Stimulated activated CD4-positive, alpha-beta T cell treated with anti-CD3 and anti-CD28 coated beads, Interleukin-2, amount 100 ng/mL, for 24 hours (primary cell): ENCODE measurements at places on chromosomes 13 and 19.

DNA sequence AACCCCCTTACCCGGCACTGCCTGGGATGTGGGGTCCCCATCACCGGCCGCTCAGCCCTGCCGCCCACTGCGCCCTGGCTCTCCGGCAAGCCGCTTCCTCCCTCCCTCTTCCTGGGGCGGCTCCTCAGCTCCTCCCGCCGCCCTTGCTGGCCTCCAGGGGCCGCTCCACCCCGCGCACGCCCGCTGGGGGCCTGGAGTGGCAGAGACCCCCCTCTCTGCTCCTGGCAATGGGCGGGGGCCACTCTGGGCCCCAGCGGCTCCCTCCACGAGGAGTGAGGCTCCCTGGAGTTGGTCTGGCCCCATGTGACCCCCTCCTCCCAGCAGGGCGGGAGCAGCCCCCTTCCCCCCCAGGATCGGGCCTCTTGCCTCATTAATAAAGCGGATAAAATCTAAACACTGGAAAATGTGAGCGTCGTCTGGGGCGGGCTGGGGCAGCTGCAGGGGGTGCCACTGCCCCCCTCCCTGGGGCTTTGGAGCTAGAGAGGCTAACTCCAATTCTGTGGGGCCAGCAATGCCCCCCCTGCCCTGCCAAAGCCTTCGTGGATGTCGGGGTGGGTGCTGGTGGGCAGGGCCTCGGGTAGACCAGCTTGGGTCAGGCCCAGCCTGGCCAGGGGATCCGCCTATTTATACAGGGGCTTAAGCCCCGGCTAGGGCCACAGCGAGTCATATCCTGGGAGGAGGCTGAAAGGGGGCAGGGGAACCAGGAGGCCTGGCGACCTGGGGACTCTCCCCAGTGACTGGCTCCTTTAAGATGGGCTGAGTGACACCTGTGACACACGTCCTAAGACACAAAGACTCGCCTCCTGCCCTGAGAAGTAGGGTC, at the start of gene PTGER1:
PTGER1 (minus strand) TSS at position 104 of the 823 bp plus-strand sequence. CDS start 1,034 bp downstream, outside the sequence.
- peak; percentile 40 for DNase-seq

- DNase-seq = no peak
Observed at GRCh38 chr13:65530688-65531087, 1699.4 kb downstream of the PCDH9 start.

- DNase-seq = no peak
Observed at GRCh38 chr19:1486720-1487575, 3.2 kb downstream of the PCSK4 start.

- no peak for DNase-seq
Observed at GRCh38 chr13:44425041-44425814, 51.6 kb downstream of the SERP2 start.

- DNase-seq = peak; percentile 74
Observed at GRCh38 chr13:110340812-110341444, 33.8 kb downstream of the COL4A2 start.

GRCh38 chr19:1295169-1296012, 9.7 kb downstream of the EFNA2 start:
- DNase-seq = peak; percentile 57

DNA sequence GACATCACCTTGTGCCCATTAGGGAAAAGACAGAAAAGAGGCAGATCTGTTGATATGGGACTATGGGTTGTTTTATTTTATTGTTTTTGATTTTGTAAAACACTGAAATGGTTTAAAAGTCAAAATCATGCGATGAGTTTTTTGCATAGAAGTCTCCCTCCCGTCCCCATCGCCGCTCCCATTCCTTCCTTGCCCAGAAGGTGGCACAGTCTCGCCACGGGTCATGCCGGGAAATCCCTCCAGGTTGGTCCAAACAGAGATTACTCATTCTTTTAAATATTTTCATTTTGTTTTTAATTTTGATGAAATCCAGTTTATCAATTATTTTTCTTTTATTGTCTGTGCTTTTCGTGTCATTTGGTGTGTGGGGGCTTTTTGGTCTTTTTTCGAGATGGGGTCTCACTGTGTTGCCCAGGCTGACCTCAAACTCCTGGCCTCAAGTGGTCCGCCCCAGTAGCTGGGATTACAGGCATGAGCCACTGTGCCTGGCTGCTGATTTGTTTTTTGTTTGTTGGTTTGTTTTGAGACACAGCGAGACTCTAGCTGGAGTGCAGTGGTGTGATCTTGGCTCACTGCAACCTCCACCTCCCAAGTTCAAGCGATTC, 9.2 kb downstream of the PGPEP1 start:
- DNase-seq = peak; percentile 30

DNA sequence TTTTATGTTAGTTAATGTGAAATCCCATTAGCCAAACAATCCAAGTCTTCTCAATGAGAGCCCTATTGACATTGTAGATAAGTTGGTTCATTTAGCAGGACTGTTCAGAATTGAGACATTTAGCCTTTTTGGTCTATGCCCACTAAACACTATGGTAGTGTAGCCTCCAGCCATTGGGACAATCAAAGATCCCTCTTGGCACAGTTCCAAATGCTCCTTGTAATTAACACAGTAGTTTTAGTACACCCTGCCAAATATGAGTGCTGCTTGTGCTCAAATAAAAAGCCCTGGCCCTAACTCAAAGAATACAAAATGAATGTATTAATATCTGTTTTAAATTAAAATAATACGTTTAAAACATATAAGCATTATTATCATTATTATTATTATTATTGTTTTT, 15.4 kb upstream of the FAM216B start:
- no peak for DNase-seq
